ENCODE measurements at places on chromosomes 2 and 18. TPM values are rescaled to one million over a fixed set of nuclear protein-coding genes. Genes with fewer than 3 reads are reported as not detected.

The PDK1 gene
- total RNA-seq: 6.9 TPM

The SCN9A gene
- total RNA-seq: 71.1 TPM

The TPO gene
- total RNA-seq: not detected

The TXNDC2 gene
- under 0.01 TPM for total RNA-seq

The ABCG5 gene
- total RNA-seq: not detected

The FEV gene
- not detected for total RNA-seq

The SP5 gene
- 9.3 TPM for total RNA-seq

The HOXD1 gene
- not detected for total RNA-seq
